ENCODE measurements at places on chromosomes 12 and 14.

- DNase-seq, result no peak
Observed at GRCh38 chr12:118373616-118374015, 909 bp upstream of the TAOK3 start.

GRCh38 chr12:94648578-94648977 lies 1.8 kb downstream of the TMCC3 start:
- DNase-seq, result no peak

GRCh38 chr12:100493396-100494012 lies 19.8 kb downstream of the NR1H4 start:
- no peak for DNase-seq

DNA sequence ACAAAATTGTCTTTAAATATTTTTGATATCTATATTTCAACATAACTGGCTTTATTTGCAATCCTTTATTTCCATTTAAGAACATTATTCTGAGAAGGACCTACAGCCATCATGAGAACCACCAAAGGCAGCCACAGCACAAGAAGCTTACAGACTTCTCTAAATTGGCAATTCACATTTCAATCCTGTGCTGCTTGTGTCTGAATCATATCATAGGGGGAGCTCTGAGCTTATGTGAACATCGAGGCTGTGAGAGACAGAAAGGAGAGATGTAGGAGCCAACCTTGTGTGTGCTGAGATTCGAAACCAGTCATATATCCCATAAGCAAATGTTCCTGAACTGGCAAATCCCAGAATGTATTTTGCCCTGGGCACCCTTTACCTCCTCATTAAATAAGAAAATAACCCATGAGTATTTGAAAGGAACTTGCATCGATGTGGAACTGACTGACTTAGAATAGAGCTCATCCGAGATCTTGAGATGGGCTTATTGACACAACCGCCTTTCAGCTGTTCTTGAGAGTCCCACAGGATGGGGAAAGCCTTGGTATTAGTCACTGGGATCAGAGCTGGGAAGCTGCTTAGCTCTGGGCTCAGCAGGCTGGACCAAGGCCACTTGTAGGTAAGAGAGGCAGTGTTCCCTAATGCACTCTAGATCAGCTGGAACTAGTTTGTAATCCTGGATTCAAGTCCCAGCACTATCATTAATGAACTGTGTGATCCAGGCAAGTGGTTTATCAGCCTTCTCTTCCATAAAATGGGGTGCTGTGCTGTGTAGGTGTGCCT lies 329.8 kb downstream of the CACNA1C start:
- DNase-seq, result no peak

GRCh38 chr14:51547260-51547659 lies 104.5 kb upstream of the FRMD6 start:
- no peak for DNase-seq

GRCh38 chr12:68154779-68155178 lies 4.8 kb downstream of the IFNG start:
- DNase-seq, result no peak

DNA sequence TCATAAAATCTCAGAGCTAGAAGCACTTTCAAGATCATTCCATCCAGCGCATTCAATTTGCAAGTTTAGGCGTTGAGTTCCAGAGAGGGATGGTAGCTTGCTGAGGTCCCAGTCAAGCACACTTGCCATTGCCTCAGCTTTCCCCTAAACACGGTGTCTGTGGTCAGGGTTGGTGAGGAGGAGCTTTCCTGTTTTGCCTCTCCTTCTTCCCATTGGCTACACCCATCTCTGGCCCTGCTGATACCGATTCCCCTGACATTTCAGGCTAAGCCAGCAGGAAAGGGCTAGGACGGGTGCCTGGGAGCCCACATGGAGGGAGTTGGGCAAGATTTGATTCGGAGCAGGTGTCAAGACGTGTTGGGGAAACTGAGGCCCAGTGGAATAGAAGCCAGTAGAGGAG lies 9.1 kb downstream of the NFATC4 start:
- no peak for DNase-seq

DNA sequence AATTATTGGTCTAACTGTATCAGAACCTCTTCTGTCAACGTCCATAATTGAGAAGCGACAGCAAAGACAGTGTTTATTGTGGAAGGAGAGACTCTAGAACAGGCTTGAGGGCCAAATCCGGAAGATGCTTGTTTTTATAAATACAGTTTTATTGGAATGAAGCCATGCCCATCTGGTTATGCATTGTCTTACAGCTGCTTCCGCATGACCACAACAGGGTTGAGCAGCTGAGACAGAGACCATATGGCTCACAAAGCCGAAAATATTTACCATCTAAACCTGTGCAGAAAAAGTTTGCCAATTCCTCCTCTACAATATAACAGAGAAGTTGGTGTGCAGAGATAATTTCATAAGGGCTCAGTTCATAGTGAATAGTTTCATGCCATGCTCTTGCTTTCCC lies 24.5 kb downstream of the PRKAB1 start:
- DNase-seq, result no peak

DNA sequence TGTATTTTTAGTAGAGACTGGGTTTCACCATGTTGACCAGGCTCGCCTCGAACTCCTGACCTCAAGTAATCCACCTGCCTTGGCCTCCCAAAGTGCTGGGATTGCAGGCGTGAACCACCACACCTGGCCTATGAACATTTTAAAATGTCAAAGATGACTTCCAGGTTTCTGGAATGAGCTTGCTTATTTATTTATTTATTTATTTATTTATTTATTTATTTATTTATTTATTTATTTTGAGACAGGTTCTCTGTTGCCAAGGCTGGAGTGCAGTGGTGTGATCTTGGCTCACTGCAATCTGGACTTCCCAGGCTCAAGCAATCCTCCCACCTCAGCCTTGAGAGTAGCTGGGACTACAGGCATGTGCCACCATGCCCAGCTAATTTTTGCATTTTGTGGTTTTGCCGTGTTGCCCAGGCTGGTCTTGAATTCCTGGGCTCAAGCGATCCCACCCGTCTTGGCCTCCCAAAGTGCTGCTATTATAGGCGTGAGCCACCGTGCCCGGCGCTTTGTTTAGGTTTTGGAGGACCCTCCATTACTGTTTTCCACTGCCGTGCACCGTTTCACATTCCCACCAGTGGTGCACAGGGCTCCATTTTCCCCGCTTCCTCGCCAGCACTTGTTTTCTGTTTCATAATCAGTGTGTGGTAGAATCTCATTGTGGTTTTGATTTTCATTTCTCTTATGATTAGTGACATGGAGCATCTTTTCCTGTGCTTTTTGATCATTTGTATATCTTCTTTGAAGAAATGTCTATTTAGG lies 6.4 kb upstream of the CFAP251 start:
- no peak for DNase-seq

- no peak for DNase-seq
Observed at GRCh38 chr14:95895720-95896119, 19.1 kb downstream of the TUNAR start.

DNA sequence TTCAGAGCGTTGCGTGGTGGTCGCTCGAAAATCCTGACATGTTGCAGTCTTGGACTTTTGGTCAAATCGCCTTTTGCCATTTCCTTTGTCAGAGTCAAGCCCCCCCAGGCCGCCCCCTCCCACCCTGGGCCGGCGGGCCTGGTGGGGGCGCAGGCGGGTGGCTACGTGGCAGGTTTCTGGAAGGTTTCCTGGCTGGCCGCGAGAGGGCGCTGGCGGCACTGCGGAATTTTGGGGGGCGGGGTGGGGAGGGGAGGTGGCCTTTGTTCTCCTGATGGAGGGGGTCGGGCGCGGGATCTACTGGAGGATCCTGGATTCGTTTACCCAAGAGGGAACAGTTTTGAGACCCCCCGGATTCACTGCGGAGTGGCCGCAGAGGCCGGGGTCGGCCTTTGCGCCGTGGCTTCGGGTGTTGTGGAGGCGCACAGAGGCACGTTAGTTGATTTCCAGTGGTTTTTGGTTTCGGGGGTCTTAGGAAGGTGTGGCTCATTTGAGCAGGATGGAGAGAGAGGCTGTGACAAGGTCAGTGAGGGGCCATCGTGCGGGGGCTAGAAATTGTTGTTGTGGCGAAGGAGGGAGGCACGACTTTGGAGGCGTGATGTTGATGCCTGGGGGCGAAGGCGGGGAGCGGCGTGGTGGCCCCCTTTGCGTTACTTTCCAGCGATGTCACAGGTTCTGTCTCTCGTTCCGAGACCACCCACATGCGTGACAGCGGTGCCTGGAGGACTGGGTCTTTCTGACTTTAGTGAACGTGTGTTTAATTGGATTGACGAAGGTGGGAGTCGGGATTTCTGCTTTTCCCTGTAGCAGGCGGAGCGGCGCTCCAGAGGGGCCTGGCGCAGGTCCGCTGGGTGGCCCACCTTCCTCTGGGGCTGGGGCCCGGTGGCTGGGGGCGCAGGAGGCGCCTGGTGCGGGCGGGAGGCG lies 1.4 kb downstream of the MEG3 start:
- DNase-seq, result no peak

DNA sequence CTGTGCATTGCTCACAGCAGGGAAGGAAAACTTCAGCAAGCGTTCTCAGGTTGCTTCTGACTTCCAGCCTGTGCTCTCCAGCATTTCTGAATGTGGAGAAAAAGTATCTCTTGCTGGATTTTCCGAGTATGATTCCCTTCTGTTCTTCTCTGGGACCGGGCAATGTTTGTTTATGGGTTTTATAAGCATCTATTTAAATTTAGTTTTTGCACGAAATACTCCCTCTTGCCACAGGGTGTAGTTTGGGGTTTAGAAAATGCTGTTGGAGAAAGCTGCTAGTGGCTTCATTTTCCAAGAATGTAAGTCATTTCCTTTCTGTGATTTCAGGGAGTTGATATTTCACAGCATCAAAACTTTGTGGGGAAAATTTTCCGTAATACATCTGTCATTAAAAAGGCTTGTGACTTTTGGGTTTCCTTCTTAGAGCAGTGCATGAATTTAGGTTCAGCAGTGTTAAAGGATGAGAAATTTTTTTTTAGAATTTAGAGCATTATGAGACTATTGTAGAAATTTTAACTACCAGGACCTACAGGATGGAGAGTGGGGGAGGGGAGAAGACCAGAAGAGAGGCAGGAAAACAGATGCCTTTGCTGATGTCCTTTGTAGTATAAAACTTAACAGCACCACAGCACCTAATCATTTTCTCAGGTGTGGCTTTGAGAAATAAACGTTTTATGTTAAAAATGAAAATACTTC lies 1.5 kb downstream of the FRMD6 start:
- DNase-seq, result no peak

- no peak for DNase-seq
Observed at GRCh38 chr12:12474471-12474928, 88.2 kb downstream of the DUSP16 start.

DNA sequence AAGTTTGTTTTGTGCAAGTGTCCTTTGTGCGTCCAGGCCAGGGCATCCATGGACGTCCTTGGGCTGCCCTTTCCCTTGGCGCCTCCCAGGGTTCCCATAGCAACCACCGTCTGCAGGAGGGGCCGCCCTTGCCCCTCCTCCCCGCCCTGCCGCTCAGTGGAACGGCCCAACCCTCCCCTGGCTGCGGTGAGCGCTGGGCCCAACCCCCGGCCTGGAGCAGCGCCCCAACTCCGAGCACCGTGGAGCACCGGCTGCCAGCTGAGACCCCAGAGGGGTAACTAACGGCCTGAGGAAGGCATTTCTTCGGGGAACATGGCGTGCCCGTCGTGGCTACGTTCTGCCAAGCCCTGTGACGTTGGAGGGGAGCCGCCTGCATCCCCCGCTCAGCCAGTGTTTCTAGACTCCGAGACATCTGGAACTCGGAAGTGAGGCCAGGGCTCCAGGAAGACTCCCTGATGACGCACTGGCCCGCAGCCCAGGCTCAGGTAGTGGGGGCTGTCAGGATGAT lies 5.3 kb upstream of the ACACB start:
- DNase-seq, result no peak

- DNase-seq, result no peak
Observed at GRCh38 chr14:47276931-47277330, 398.5 kb downstream of the MDGA2 start.

GRCh38 chr14:23568600-23569331 lies 1.2 kb upstream of the AP1G2 start:
- DNase-seq, result no peak

DNA sequence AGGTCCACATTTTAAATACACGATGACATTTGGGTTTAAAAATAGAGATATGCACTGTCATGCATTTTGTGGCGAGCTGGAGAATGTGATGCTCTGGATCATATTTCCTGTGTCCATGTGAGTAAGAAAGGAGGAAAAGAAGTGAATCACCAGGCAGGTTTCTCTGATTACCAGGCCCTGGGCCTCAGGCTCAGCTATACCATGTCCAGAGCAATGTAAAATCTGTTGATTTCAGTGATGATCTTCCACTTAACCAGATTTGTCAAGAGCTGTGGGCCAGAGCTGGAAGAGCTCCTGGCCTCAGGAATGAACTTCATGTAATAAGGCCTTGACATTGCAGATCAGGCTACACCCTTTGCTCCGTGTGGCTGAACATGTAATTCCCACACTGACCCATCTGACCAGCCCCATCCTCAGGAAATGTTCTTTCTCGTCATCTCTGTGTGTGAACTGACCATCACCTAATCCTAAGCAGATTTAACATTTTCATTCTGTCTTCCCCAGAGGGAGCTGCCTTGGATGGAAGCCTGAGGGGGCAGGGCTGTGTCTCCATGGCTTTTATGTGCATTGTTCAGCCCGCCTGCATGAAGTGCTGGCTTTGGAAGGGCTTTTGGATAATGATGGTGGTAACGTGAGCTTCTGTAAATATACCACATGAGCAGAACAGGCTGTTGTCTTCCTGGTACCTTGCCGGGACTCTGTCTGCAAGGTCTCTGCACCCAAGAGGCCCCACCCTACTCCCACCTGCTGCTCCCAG lies 54.5 kb downstream of the CRACR2A start:
- DNase-seq, result peak; percentile 93

DNA sequence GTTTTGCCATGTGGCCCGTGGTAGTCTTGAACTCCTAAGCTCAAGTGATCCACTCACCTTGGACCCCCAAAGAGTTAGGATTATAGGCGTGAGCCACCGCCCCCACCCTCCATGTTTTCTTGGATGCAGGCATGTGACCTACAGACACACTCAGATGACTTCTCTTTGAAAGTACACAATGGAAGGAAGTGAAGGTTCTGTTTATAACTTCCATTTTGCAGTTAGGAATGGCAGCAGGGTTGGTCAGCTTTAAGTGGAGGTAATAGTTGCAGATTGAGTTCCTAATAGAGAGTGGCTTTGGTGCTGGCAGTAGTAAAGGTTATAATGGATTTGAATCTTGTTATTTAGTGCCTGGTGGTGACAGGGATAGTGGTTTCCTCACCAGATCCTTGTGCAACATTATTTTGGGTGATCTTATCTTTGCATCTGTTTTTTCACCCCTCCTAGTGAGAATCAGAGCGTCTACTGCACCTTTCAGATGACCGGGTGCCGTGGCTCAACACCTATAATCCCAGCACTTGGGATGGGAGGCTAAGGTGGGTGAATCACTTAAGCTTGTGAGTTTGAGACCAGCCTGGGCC lies 15.3 kb downstream of the LARP4 start:
- DNase-seq, result no peak

GRCh38 chr12:48022180-48022521 lies 17.9 kb upstream of the COL2A1 start:
- DNase-seq, result no peak

All from NCI-H2081 (cell line).